Upper lobe of left lung (tissue), 6 donors: ENCODE measurements at places on chromosomes 11 and 22. TPM values are rescaled to one million over a fixed set of nuclear protein-coding genes. Genes with fewer than 3 reads are reported as not detected.

The MIOX gene
- total RNA-seq: not detected

The RCOR2 gene
- not detected for total RNA-seq

The MRGPRE gene
- total RNA-seq: not detected

The MMP3 gene
- total RNA-seq: not detected

The MOGAT2 gene
- total RNA-seq: 0.13 TPM

The CADM1 gene
- 212 TPM for total RNA-seq

The TRIM66 gene
- total RNA-seq: 126 TPM

The KCNA4 gene
- under 0.01 TPM for total RNA-seq
